Suprapubic skin (tissue), 4 donors: ENCODE measurements at places on chromosomes 1 and 21. TPM values are rescaled to one million over a fixed set of nuclear protein-coding genes. Genes with fewer than 3 reads are reported as not detected.

GRCh38 chr1:119870917-119871596, 25.3 kb downstream of the ADAM30 start:
- peak; percentile 90 for DNase-seq

DNA sequence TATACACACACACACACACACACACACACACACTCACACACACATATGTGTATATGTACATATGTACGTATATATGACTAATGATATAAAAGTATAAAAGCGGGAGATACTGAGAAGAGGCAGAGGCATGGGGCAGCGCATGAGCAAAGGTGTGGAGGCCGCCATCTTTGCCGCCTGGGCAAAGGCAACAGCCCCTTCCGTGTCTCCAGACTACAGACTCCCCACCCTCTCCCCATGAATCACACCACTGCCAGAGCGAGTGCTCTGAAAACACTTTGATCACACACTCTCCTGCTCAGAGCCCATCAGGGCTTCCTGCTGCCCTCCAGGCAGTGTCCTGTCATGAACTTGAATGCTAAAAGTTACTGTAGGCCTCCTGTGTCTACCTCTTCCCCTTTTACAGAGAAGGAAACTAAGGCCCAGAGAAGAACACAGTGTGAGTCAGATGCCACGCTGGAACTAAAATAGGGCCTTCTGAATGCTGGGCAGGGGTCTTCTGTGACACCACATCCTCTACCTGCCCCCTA, 54.7 kb upstream of the SSBP3 start:
- no peak for DNase-seq

DNA sequence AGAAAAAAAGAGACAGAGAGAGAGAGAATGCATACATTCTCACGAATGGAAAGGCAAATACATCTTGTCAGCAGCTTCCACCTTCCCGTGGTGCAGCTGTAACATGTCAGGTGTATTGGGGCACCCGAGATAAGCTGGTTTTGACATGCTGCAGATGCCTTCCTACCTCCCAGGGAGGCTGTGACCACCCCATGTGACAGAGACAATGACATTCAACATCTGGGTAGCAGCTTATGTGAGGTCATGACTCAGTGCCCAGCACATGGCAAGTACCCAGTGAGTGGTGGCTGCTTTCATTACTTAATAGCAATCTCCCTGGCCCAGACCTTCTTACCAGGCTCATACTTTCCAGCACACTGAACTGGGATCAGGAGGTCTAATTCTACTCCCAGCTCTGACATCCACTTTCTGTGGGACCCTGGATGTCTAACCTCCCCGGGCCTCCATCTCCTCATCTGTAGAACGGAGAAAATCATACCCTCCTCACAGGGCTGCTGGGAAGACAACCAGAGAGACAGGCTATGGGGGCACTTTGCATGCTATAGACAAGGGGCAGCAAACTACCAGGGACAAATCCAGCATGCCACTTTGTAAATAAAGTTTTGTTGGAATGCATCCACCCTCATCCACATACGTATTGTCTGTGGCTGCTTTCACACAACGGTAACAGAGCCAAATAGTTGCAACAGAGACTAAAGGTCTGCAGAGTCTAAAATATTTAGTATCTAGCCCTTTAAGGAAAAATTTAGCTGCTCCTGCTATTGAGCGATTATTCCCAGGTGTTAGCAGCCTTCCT, 38.5 kb upstream of the ZBTB40 start:
- DNase-seq: no peak

- peak; percentile 38 for DNase-seq
Measured at GRCh38 chr21:41583274-41583790, 75.4 kb upstream of the TMPRSS2 start.

The GCLM gene
- total RNA-seq: 4.9 TPM

- DNase-seq: no peak
Measured at GRCh38 chr1:67460676-67461500, 30.7 kb upstream of the SERBP1 start.

DNA sequence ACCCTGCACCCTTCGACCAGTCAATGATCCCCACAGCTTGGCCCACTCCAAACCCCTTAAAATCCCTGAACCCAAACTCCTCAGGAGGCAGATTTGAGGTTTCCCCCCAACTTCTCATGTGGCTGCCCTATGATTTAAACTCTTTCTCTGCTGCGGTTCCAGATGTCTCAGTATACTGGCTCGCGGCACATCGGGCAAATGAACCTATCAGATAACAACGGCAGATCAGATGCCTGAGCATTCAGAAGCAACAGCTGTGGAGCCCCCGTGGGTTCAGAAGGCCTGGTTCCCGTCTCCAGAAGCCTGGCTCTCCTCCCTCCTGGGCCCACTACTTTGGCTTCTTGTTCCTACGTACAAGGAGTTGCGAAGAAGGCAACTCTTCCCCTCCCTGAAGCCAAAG, 43.3 kb upstream of the H6PD start:
- DNase-seq: no peak

- no peak for DNase-seq
Measured at GRCh38 chr1:151673407-151673806, 43.2 kb downstream of the CELF3 start.

GRCh38 chr1:88216441-88216840, 467.6 kb upstream of the PKN2 start:
- DNase-seq: no peak

DNA sequence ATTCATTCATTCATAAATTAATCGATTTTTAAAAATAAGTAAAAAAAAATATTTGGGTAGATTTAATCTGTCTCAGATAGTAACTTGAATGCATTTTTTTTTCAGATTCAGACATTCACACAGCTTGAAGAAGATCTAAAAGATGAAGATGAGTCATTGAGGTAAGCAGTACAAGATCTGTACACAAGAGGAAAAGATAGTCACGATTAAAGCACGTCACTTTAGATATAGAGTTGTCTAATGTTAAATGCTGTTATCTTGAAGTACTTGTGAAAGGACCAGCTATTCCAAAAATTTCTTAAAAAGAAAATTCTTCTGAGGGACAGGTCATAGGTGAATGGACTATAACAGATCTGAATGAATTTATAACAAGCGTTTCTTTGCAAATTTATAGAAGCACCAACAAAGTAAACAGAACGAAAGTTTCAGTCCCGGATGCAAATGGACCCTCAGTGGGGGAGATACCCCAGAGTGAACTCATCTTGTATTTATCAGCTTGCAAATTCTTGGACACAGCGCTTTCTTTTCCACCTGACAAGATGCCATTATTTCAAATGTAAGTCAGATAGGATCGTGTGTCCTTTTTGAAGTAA, 31.2 kb upstream of the MORC3 start:
- DNase-seq: no peak

GRCh38 chr1:58717979-58718378, 18.1 kb upstream of the MYSM1 start:
- DNase-seq: no peak

- DNase-seq: no peak
Measured at GRCh38 chr1:156673387-156674121, 3.7 kb downstream of the NES start.

DNA sequence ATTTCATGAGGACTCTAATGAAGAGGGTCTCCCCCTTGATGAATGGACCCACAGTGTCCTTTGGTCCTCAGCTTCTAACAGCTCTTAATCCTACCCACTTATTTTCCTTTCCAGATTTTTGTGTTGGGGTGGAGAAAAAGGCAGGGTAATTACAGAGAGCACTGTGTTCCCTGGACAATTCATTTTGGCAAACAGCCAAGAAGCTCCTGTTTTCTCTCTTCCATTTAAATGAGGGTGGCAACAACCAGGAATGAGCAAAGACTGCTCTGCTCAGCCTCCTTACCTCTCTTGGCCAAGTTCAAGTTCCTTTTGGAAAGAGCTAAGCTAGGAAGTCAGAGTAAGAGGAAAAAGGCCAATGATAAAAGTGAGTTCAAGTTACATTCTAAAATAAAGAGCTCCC, 11.9 kb downstream of the XKR8 start:
- DNase-seq: no peak

- DNase-seq: no peak
Measured at GRCh38 chr1:108643492-108644335, 17.2 kb downstream of the HENMT1 start.
